SJSA1 (cell line): ENCODE measurements at places on chromosomes 13 and 19. TPM values are rescaled to one million over a fixed set of nuclear protein-coding genes. Genes with fewer than 3 reads are reported as not detected.

DNA sequence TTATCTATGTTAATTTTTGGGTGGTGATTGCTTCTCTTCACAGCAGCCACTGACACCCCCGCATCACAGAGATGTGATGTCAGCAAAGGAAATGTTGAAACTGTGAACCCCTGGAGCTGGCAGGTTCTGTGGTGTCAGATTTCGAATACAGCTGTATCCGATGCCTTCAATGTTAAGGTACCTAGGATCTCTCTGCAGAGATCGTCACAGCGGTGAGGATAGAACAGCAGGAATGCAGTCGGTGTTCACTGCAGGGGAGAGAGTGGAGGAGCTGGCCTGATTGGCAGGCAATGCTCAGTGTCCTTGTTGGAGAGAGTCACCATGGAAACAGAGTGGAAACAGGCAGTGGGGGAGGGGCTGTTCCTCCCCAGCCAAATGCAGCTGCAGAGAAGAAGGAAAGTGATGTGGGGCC, 79.5 kb upstream of the ZNF835 start:
- H3K36me3 ChIP-seq = no peaks in the 10 kb centered on the region
- DNase-seq = no peak
- H3K27ac ChIP-seq = no peak overlapping the region

GRCh38 chr13:36151591-36151990, 20.4 kb upstream of the DCLK1 start:
- H3K36me3 ChIP-seq = no peaks in the 10 kb centered on the region
- no peak overlapping the region for H3K4me3 ChIP-seq
- H3K27ac ChIP-seq = no peak overlapping the region
- no peak for DNase-seq
- no peaks in the 10 kb centered on the region for H3K4me1 ChIP-seq

- DNase-seq = no peak
- no peak overlapping the region for H3K4me3 ChIP-seq
- no peaks in the 10 kb centered on the region for H3K36me3 ChIP-seq
- 0 out of 2 replicates have a peak, but pooled peaks cover 6% of the 10 kb centered on the region for H3K4me1 ChIP-seq
- H3K27me3 ChIP-seq = no peaks in the 10 kb centered on the region
Observed at GRCh38 chr13:107834281-107834680, 381.1 kb downstream of the LIG4 start.

- H3K27ac ChIP-seq = no peak overlapping the region
- H3K36me3 ChIP-seq = peaks cover 74% of the 10 kb centered on the region
- no peak for DNase-seq
- H3K27me3 ChIP-seq = no peaks in the 10 kb centered on the region
- peaks cover 45% of the 10 kb centered on the region for H3K4me1 ChIP-seq
- no peak overlapping the region for H3K4me3 ChIP-seq
Observed at GRCh38 chr19:49856574-49857021, 5.6 kb downstream of the PTOV1 start.

GRCh38 chr13:42284068-42284467, 12.1 kb downstream of the AKAP11 start:
- no peaks in the 10 kb centered on the region for H3K27me3 ChIP-seq
- H3K27ac ChIP-seq = no peak overlapping the region
- no peak for DNase-seq
- no peak overlapping the region for H3K4me3 ChIP-seq
- H3K4me1 ChIP-seq = no peaks in the 10 kb centered on the region; the same call in 1 of the 2 replicates
- H3K36me3 ChIP-seq = peaks cover 21% of the 10 kb centered on the region

Gene ZNF91
- 0.03 and 0.58 TPM in 2 replicates for total RNA-seq
